ENCODE measurements at places on chromosomes 4 and X.

GRCh38 chrX:152923599-152923998, 25.7 kb downstream of the ZNF185 start:
- no peak for DNase-seq

- DNase-seq = no peak
Measured at GRCh38 chr4:26936284-26937065, 75.8 kb downstream of the STIM2 start.

DNA sequence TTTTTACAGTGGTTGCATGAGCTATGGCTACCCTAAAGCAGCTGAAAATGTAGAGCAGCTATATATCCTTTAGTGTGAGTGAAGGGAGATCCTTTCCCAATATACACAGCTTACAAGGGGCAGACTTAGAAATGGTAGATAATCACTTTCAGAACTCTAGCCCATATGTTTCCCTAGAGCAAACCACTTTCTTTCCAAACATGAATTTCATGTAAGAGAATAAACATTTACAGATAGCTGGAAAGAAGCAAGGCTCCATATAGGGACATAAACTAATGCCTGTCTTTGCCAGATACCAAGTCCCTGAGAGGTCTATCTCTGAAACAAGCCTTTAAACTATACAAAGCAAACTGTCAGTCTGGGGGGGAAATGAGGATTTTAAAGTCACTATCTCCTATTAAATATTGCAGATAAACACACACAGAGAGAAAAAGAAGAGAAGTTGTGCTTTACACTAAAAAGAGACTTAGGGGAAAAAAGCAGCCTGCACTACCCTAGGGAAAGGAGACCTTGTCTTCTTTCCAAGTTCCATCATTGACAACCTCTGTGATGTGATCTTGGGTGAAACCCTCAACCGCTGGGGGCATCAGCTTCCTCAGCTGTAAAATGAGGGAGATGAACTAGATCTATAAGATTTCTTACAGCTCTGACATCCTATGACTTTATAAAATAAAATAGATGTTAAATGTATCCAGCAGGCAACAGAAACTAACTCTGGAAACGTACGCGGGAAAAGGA, 73.6 kb downstream of the TMEM156 start:
- no peak for DNase-seq

- no peak for DNase-seq
Measured at GRCh38 chr4:174012886-174013259, 270.6 kb downstream of the FBXO8 start.

Measured in stimulated activated CD4-positive, alpha-beta T cell treated with anti-CD3 and anti-CD28 coated beads, Interleukin-2, amount 100 ng/mL, for 4 hours (primary cell).